ENCODE measurements at places on chromosomes 4 and X. TPM values are rescaled to one million over a fixed set of nuclear protein-coding genes. Genes with fewer than 3 reads are reported as not detected.

FMR1 gene
- 67.2 TPM for total RNA-seq

UCP1 gene
- total RNA-seq, result 19.5 TPM

NAP1L2 gene
- total RNA-seq, result 11.5 TPM

PROM1 gene
- total RNA-seq, result 12.2 TPM

TKTL2 gene
- total RNA-seq, result not detected

DNA sequence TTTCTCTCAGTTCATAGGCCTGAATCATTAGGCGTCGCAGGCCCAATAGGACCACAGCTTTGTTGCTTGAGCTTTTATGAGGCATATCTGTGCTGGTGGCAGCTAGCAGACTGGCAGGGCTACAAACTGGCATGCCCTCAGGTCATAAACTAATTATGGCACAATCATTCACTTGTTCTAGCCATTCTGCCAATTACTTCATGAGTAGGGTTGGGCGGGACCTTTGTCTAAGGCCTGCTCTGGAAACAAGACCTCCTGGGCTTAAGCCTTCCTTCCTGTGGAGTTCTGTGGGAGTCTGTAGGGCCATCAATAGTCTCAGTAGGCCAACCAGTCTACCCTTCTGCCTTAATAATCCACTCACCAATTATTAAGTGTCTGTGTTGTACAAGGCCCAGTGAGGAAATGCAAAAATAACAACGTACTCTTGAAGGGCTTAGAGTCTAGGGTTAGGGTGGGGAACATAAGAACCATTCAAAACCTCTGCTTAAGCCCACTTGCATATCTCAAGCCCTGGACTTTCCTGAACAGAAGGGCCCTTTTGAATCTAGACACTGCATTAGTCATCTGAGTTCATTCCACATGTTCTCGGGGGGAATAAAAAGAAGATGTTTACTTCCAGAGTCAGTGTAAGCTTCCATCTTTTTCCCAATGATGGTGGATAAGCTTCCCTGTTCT, 44.5 kb downstream of the SHROOM4 start:
- H3K4me1 ChIP-seq, result peaks cover 9% of the 10 kb centered on the region
- H3K27ac ChIP-seq, result no peak overlapping the region
- H3K27me3 ChIP-seq, result no peaks in the 10 kb centered on the region
- no peak overlapping the region for H3K4me3 ChIP-seq

DNA sequence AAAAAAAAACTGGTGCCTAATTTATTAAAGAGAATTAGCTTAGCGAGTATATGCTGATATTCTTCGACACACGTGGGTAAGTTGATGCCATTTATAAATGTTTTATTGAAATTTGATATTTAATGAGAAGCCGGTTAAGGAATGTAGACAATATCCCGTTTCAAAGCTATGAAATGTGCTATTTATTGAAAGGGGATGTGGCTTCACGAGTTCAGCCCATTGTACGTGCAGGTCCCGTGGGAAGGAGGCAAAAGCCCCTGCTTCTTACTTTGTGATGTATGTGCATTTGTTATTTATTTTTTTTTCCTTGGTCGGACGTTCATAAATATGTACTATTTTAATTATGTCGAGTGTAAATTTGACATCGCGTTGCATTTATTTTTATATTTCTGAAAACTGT, 20.2 kb downstream of the SHOX start:
- no peak for DNase-seq
- H3K36me3 ChIP-seq, result peaks cover 26% of the 10 kb centered on the region
- H3K4me3 ChIP-seq, result no peak overlapping the region
- no peaks in the 10 kb centered on the region for H3K4me1 ChIP-seq

- peaks cover 32% of the 10 kb centered on the region for H3K36me3 ChIP-seq
- no peak overlapping the region for H3K27ac ChIP-seq
- DNase-seq, result no peak
- peaks cover 4% of the 10 kb centered on the region for H3K27me3 ChIP-seq
- H3K4me3 ChIP-seq, result no peak overlapping the region
Observed at GRCh38 chr4:7019367-7019766, 23.8 kb upstream of the TADA2B start.

DNA sequence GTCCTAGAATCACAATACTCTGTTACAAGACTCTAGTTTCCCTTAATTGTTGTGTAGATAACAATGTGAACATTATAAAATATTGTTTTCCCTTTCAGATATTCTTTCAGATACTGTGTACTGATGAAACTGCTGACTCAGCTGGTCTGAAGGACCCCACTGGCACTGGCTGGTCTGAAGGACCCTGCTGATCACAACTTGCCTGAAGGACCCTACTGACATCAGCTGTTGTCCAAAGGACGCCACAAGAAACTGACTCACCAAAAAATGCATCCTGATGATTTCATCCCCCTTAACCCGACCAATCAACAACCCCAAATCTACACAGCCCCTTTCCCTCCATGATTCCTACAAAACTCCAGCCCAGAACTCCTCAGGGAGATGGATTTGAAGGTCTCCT, 258.8 kb upstream of the GNPDA2 start:
- no peak overlapping the region for H3K27ac ChIP-seq
- H3K27me3 ChIP-seq, result peaks cover 4% of the 10 kb centered on the region
- no peak for DNase-seq
- no peak overlapping the region for H3K4me3 ChIP-seq
- H3K36me3 ChIP-seq, result no peaks in the 10 kb centered on the region

DNA sequence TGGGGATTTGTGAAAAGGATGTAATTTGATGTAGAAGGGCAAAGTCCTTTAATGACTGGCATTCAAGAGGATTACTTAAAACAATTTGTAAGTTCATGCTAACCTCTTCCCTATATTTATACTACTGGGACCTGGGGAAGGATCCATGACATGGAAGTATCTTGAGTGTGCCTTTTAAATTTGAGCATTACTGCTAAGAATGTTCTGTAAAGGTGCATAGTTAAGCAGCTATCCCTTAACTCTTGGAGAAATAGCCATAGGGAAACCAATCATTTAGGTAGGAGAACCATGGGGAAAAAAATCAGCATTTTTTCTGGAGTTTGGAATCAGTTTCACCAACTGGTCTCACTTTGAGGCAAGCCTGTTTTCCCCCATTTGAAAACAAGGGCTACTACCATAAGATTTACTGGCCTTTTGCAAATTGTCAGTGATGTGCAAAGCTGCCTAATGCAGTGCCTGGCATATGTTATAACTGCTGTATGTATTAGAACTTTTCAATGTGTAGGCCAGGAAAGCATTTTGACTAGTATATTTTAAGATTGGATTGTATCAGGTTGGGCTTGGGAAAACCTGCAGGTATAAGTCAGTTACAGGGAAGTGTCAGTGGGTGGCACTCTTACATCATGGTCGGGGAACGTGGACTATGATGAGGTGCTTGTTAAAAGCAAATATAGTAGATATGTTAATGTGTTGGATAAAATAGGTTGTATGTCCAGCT, 72.1 kb downstream of the PRSS12 start:
- peak; percentile 53 for DNase-seq
- H3K4me3 ChIP-seq, result no peak overlapping the region
- no peak overlapping the region for H3K27ac ChIP-seq
- no peaks in the 10 kb centered on the region for H3K36me3 ChIP-seq
- peaks cover 13% of the 10 kb centered on the region for H3K4me1 ChIP-seq

DNA sequence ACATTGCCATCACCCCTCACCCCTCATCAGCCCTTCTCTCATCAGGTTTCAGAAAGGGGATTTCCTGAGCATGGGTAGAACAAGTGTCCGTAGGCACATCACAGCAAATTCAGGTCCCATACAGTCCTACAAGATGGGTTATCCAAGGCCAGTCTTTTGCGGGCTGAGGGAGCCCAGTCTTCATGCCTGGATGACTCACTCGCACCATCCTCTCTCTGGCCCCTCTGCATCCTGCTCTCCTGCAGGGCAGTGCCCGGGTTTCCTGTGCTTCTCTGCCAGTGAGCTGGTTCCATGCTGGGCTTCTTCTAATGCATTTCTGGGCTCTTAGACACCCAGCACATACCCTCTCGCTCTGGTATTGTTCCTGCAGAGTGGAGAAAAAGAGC, 7.3 kb upstream of the INTS6L start:
- no peaks in the 10 kb centered on the region for H3K4me1 ChIP-seq
- H3K36me3 ChIP-seq, result no peaks in the 10 kb centered on the region
- no peak overlapping the region for H3K4me3 ChIP-seq
- H3K27me3 ChIP-seq, result no peaks in the 10 kb centered on the region
- H3K27ac ChIP-seq, result no peak overlapping the region
- no peak for DNase-seq

DNA sequence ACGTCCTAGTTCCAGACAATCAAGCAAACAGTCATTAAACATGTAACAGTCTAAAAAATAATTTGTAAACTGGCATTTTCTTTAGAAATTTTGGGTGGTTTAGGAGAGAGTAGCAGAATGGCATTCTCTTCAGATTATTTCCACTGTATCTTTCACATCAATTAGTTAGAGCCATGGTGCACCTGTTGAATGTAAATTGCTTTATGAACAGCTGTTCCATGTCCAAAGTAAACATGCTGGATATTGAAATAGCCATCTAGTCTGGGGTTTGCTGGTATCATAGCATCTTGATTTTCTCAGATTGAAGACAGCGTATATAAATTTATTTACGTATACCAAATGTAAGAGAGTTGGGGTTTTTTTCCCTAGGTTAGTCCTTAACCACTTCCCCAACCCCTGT, 143.6 kb downstream of the RCHY1 start:
- no peaks in the 10 kb centered on the region for H3K4me1 ChIP-seq
- H3K36me3 ChIP-seq, result no peaks in the 10 kb centered on the region
- DNase-seq, result no peak
- H3K27me3 ChIP-seq, result no peaks in the 10 kb centered on the region
- H3K4me3 ChIP-seq, result no peak overlapping the region
- no peak overlapping the region for H3K27ac ChIP-seq

DNA sequence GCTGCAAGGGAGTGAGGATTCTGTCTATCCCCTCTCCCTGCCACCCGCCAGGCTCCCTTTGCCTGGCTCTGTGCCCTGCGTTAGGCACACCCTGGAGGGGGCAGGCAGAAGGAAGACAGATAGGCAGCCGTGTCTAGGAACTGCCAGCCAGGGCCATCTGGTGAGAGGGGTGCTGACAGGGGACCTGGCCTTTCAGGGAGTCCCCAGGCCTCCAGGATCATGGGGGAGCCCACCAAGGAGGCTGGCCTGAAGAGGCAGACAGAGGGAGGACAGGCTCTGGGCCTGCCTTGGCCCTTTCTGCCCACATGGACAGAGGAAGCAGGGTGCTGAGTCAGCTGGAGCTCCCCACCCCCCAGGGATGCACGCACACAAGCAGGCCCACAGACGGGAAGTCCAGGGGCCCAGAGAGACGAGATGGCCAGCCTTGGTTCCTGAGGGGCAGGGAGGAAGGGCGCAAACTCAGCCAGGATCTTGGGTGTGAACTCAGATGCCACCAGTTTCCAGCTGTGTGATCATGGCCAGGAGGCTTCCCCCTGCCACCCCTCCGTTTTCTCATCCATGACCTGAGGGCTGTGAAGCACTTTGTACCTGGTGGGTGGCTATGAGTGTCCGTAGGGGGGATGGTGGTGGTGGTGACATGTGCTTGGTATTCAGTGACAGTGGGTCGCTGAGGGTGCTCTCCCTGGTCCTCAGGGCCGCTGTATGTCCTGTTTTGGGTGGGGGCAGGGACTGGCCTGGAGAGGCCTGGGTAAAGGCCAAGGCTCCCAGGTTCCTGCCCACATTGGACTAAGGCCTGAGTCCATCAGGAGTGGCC, 1.8 kb downstream of the SH3BP2 start:
- no peaks in the 10 kb centered on the region for H3K36me3 ChIP-seq
- H3K4me3 ChIP-seq, result peak overlapping the region; percentile 42

GRCh38 chrX:3143043-3143799, 102.0 kb downstream of the ARSF start:
- H3K27me3 ChIP-seq, result peaks cover 2% of the 10 kb centered on the region
- H3K4me1 ChIP-seq, result peaks cover 5% of the 10 kb centered on the region
- H3K27ac ChIP-seq, result peak overlapping the region; percentile 86
- no peak for DNase-seq
- peaks cover 24% of the 10 kb centered on the region for H3K36me3 ChIP-seq
- H3K4me3 ChIP-seq, result peak overlapping the region; percentile 78

- peaks cover 61% of the 10 kb centered on the region for H3K4me1 ChIP-seq
- peak overlapping the region; percentile 22 for H3K4me3 ChIP-seq
- peaks cover 16% of the 10 kb centered on the region for H3K27me3 ChIP-seq
- peak; percentile 69 for DNase-seq
Observed at GRCh38 chr4:40311811-40312346, 23.3 kb upstream of the CHRNA9 start.

GRCh38 chr4:106048250-106048971, 153.1 kb downstream of the NPNT start:
- H3K36me3 ChIP-seq, result no peaks in the 10 kb centered on the region
- no peaks in the 10 kb centered on the region for H3K27me3 ChIP-seq
- no peak overlapping the region for H3K4me3 ChIP-seq
- H3K27ac ChIP-seq, result no peak overlapping the region
- peaks cover 3% of the 10 kb centered on the region for H3K4me1 ChIP-seq

DNA sequence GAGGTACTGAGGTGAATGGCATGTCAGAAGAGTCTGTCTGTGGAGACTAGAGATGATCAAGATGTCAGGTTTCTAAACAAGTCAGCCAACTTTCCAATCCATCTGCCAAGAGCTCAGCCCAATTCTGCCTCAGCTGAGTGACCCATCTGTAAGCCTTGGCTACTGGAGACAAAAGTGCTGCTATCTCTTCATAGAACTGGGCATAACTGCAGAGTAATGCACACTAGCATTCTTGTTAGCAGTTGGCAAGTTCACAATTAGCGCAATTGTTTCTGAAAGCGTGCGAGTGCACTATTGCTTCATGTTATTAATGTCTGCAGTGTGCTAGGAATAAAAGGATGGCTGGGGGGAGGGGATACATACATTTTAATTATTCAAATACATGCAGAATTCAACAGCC, 32.9 kb upstream of the SH3D19 start:
- DNase-seq, result no peak
- peaks cover 2% of the 10 kb centered on the region for H3K27me3 ChIP-seq
- no peak overlapping the region for H3K4me3 ChIP-seq
- H3K36me3 ChIP-seq, result no peaks in the 10 kb centered on the region
- peaks cover 4% of the 10 kb centered on the region for H3K4me1 ChIP-seq

GRCh38 chr4:77123411-77123810, 33.6 kb upstream of the CCNG2 start:
- H3K4me1 ChIP-seq, result peaks cover 16% of the 10 kb centered on the region
- H3K27ac ChIP-seq, result no peak overlapping the region
- H3K4me3 ChIP-seq, result no peak overlapping the region
- no peak for DNase-seq

DNA sequence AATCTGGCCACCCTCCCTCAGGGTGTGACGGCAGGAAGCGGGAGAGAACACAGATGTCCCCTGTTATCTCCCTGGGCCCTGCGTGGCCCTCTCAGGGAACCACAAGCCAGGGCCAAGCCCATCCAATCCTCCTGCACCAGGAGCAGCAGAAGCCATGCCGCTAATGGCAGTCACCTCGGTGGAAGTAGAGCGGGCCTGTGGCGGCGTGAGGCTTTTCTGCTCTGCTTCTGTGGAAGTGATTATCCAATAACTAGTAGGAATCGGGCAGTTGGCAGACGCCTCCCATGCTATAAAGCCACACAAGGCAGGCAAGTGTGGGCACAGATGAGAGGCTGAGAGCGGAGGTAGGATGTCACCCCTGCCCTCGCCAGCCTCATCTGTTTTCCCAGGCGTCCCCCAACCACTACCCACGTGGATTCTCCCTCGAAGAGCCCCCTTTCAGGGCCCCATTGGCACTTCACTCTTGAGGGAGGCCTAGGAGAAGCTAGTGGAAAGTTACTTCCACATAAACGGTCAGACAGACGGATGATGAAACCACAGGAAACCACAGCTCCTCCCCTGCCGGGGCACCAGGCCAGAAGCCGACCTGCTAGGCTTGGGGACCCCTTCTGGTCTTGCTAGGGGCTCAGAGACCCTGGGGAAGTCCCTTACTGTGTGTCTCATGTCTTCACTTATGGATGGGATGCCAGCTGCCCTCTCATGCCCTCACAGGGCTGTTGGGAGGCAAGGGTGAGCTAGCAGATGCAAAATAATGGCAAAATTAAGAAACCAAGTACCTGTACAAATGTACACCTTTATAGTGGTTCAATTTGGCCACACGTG, 18.8 kb upstream of the TMSB4X start:
- H3K4me3 ChIP-seq, result no peak overlapping the region
- H3K36me3 ChIP-seq, result no peaks in the 10 kb centered on the region
- no peaks in the 10 kb centered on the region for H3K27me3 ChIP-seq
- DNase-seq, result no peak
- peak overlapping the region; percentile 81 for H3K27ac ChIP-seq
- H3K4me1 ChIP-seq, result peaks cover 24% of the 10 kb centered on the region

All from endothelial cell (in vitro differentiated cells).